ENCODE measurements at places on chromosomes 4 and X. TPM values are rescaled to one million over a fixed set of nuclear protein-coding genes. Genes with fewer than 3 reads are reported as not detected.
A peak's percentile ranks its signal among the peaks of the same experiment; 100 is the strongest.

The MCUB gene
- polyA plus RNA-seq: 2.3 TPM

GRCh38 chr4:53895137-53895536 lies 169.3 kb downstream of the CHIC2 start:
- H3K4me1 ChIP-seq: peaks cover 5% of the 10 kb centered on the region
- H3K36me3 ChIP-seq: no peaks in the 10 kb centered on the region
- H3K4me3 ChIP-seq: no peak overlapping the region
- no peaks in the 10 kb centered on the region for H3K27me3 ChIP-seq

- no peak overlapping the region for H3K4me3 ChIP-seq
- H3K27ac ChIP-seq: no peak overlapping the region
- H3K4me1 ChIP-seq: no peaks in the 10 kb centered on the region
- H3K36me3 ChIP-seq: no peaks in the 10 kb centered on the region
Measured at GRCh38 chr4:104519588-104519987, 24.9 kb upstream of the CXXC4 start.

The SRPX gene
- polyA plus RNA-seq: 6.1 TPM

The LARP1B gene
- polyA plus RNA-seq: 9.3 TPM

The DUSP9 gene
- 81.4 TPM for polyA plus RNA-seq

DNA sequence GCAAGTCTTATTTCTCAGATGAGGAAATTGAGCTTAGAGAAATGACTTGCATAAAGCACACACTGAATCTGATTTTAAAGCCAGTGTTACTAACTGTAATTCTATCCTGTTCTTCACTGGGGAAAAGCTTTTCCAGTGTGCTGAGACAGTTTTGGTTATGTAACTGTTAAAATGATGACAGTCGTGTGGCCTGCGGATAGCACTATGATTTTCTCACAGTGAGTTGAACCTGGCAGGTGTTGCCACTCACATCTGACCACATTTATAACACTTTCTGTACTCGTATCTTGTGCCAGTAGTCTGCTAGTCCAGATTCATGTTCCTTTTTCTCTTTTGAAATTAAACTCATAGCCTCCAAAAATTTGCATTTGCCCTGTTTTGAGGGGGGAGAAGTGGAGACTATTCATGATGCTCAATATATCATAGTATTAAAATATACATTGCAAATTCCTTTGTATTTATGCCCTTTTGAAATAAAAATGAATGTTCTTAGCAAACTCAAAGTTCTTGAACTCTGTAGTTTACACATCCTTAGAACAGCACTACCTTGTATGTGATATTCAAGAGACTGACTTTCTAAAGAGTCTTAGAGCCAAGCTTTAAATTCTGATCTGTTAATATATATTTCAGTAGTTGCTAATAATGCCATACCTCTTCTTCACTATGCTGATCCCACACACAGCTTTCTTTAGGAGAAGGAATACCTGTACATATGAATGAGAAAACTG lies 132.3 kb downstream of the PDLIM5 start:
- H3K27ac ChIP-seq: no peak overlapping the region
- H3K4me1 ChIP-seq: no peaks in the 10 kb centered on the region
- no peak overlapping the region for H3K4me3 ChIP-seq
- no peak for DNase-seq

The TCEAL2 gene
- 47.2 TPM for polyA plus RNA-seq

- no peak for DNase-seq
- no peaks in the 10 kb centered on the region for H3K36me3 ChIP-seq
- H3K27me3 ChIP-seq: no peaks in the 10 kb centered on the region
- no peak overlapping the region for H3K27ac ChIP-seq
Measured at GRCh38 chr4:100590325-100590724, 72.5 kb upstream of the EMCN start.

DNA sequence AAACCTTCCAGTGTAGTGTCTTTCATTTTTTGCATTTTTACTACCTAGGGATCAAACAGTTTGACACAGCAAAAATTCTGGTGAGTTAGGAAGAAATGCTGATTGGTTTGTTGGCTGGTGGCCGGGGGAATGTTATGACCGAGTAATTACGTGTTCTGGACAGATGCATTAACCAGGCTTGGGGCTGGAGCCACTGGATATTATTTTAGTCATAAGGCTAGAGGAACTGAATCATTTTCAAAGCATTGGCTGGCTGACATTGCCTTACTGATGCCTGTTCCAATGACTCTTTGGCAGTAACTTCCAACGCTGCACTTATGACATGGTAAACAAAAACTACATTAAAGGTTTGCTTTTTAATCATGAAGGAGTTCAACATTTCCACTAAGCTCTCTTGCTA lies 84.6 kb downstream of the FBXO8 start:
- H3K27ac ChIP-seq: no peak overlapping the region
- H3K36me3 ChIP-seq: no peaks in the 10 kb centered on the region

DNA sequence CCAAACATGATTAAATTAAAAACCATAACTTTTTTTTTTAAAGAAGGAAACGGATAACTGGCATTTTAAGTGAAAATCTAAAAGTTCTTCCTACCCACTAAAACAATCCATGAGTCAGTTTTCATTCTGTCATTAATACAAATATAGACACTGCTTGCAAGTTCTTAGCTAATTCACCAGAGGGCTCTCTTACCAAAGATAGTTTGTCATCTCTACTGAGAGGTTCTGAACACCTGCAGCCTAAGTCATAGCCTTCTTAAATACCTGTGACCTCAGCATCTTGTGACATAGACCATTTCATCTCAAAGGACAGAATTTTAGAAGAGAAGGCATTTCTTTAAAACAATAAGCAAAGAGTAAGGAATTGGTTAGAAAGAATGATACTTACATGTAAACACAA lies 65.3 kb upstream of the FAM120C start:
- H3K27ac ChIP-seq: no peak overlapping the region
- no peak for DNase-seq
- H3K4me3 ChIP-seq: no peak overlapping the region
- no peaks in the 10 kb centered on the region for H3K27me3 ChIP-seq
- H3K36me3 ChIP-seq: no peaks in the 10 kb centered on the region

DNA sequence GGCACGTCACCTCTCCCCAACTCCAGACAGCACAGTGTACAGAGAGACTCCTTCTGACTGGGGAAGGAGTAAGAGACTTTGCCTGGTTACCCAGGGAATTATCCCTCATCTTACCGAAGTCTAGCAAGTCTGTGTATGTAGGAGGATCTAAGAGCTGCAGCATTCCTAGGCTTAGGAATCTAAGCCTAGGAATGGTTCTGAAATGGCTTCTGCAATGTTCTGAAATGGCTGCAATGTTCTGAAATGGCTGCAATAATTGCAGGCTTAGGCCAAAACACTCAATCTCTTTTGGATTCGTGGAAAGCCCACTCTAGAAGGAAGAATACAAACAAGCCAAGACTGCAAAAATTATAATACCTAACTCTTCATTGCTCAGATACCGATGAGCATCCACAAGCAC lies 106.4 kb downstream of the SCLT1 start:
- H3K4me1 ChIP-seq: no peaks in the 10 kb centered on the region
- H3K36me3 ChIP-seq: no peaks in the 10 kb centered on the region
- H3K27ac ChIP-seq: no peak overlapping the region
- DNase-seq: no peak
- no peaks in the 10 kb centered on the region for H3K27me3 ChIP-seq
- H3K4me3 ChIP-seq: no peak overlapping the region

The KIF4A gene
- polyA plus RNA-seq: 0.13 TPM

- DNase-seq: no peak
- no peaks in the 10 kb centered on the region for H3K4me1 ChIP-seq
- no peak overlapping the region for H3K27ac ChIP-seq
- H3K27me3 ChIP-seq: no peaks in the 10 kb centered on the region
Measured at GRCh38 chrX:86133761-86134160, 14.5 kb upstream of the DACH2 start.

The RUFY3 gene
- polyA plus RNA-seq: 40.6 TPM

DNA sequence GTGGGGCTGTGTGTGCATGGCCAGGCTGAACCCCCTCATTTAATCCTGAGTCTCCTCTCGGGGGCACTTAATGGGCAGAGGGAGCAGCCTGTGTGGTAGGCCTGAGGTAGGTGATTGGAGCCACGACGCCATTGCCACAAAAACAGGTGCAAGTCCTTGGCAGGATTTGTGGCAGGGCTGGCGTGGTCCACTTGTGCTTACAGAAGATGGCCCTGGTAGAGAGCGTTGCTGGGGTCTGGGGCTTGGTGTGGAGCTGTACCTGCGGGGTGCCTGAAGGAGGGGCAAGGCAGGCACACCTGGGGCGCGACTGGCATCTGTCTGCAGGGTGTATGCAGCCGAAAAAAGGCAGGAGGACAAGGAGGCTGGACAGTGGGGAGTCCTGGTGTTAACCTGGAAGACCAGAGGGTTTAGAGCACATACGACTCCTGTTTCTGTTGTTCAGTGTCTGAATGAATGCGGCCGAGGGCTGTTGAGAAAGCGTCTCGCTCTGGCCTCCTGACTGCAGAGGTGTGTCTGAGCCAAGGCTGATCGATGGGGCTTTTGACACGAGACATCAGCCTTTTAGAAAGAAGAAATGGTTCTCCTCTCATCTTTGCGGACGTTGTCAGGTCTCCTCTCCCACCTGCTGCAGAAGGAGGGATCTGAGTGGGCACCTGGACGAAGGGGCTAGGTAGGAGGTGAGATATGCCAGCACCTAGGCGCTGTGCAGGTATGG lies 52.0 kb downstream of the TBC1D14 start:
- H3K27ac ChIP-seq: peak overlapping the region; percentile 16
- H3K36me3 ChIP-seq: no peaks in the 10 kb centered on the region
- H3K27me3 ChIP-seq: no peaks in the 10 kb centered on the region
- H3K4me1 ChIP-seq: no peaks in the 10 kb centered on the region
- no peak overlapping the region for H3K4me3 ChIP-seq

The CCDC158 gene
- polyA plus RNA-seq: 0.24 TPM

GRCh38 chrX:38930474-38930873 lies 129.2 kb downstream of the MID1IP1 start:
- no peaks in the 10 kb centered on the region for H3K27me3 ChIP-seq
- no peak overlapping the region for H3K27ac ChIP-seq
- H3K4me1 ChIP-seq: no peaks in the 10 kb centered on the region
- no peak overlapping the region for H3K4me3 ChIP-seq
- H3K36me3 ChIP-seq: no peaks in the 10 kb centered on the region

DNA sequence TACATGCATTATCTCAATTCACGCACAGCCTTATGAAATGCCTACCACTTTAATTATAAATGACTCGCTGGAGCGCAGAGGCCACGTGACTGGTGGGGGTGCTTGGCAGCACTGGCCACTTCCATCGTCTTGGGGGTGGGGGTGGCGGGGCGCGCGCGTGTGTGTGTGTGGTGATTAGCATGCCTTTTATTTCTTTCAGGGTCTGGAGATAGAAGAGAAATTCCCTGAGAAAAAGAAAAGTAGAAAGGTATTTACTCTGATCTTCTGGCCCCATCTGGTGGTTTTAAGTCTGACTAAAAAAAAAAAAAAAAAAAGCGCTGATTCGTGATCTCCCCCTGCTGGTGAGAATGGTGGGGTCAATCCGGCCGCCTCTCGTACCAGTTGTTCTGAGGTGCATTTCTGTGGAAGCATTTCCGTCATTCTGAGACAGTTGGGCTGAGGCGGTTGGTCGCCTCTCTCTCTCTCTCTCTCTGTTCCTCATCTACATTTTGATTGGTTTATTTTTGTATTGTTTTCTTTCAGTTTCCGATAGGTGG lies at the start of gene CCNB3:
Gene CCNB3, plus strand, starts transcription at position 402 of the 536 bp plus-strand sequence. CDS start 80,399 bp downstream, outside the sequence.
- H3K4me3 ChIP-seq: peak within 1 kb of the TSS; percentile 43
- no peaks in the 10 kb centered on the region for H3K36me3 ChIP-seq
- DNase-seq: peak; percentile 78
- no peak within 1 kb of the TSS for H3K27ac ChIP-seq
- H3K4me1 ChIP-seq: peaks cover 2% of the 10 kb centered on the region
